ENCODE measurements at places on chromosomes 12 and 14.
A peak's percentile ranks its signal among the peaks of the same experiment; 100 is the strongest.

- DNase-seq: no peak
These were observed 61.9 kb upstream of the IFNG-AS1 start for GRCh38 chr12:67927324-67927723.

- peak; percentile 66 for DNase-seq
These were observed 8.5 kb upstream of the LTBP2 start for GRCh38 chr14:74620497-74620921.

DNA sequence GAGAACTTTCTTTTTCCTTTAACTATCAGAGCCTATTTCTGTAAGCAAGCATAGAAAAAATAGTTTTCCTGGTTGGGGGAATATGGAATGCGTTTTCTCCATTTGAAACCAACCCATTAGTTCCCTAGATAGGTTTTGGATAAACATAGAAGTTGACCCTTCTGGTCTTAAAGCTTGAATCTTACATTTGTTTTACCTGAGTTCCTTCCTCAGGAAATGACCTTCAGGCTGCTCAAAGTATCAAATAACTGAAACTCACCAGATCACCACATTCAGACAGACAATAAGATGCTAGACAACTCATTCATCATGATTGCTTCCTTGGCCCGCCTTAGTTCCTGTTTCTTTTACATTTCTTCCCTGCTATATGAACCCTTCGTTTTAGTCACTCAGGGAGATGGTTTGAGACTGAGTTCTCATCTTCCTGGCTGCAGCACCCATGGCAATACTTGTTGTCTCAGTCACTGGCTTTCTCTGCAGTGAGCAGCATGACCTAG is 52.2 kb downstream of the LRP6 start:
- no peak for DNase-seq

- no peak for DNase-seq
These were observed 57.2 kb downstream of the RIC8B start for GRCh38 chr12:106831699-106832098.

DNA sequence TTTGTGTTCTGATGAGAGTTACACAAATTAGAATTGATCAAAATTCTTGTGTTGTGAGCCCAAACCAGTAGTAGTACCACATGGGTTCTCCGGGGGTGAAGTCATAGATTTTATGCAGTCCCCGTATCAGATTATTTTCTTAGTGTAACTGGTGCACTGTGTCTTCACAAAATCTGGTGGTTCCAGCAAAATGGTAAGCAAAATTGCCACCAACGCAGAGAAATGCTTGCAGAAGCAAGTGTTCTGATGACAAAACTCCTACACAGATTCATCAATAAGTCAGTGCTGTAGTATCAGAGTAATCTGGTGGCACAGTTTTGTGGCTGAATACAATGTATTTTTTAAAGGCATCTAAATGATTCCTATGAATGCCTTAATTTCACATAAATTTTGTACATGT is 1.3 kb upstream of the CACNA2D4 start:
- DNase-seq: no peak

GRCh38 chr12:55626154-55626553 is 10.5 kb upstream of the OR10P1 start:
- DNase-seq: no peak

- no peak for DNase-seq
These were observed 90.1 kb downstream of the TNFAIP2 start for GRCh38 chr14:103213331-103213730.

DNA sequence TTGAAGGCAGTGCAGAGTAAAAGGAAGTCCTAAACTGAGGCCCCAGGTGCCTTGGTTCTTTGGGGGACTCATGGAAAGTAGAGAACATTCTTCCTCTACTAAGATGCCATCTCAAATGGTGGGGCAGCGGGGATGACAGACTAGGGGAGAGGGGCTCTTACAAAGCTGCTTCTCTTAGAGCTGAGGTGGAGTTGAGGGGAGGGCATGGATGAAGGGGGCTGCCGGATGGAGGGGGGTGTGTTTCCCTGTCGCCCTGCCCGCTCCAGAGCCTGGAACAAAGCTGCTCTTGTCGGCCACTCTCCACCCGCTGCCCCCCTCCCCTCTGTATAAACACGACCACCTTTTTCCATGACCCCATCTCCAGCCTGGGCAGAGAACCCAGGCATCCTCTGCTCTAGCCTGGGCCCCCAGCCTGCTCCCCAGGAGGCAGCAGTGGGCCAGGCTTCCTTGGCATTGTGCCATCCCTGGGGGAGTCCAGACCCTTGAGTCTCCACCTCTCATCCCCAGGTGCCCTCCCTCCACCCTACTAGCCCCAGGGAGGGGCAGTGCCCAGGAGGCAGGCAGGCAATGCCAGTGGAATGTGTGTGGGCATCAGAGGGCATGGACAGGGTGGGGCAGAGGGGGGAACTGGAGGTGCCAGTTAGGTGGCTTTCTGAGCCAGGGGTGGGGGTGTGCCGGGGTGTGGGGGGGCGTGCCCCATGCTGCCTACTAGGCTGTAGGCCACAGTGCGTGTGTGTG is 1.7 kb downstream of the RARG start:
- DNase-seq: no peak

GRCh38 chr14:18688346-18688745 is 87.4 kb downstream of the OR11H12 start:
- DNase-seq: no peak

GRCh38 chr12:68867606-68868005 is 59.6 kb downstream of the MDM2 start:
- DNase-seq: no peak

GRCh38 chr14:96997269-96997668 is 200.1 kb downstream of the VRK1 start:
- no peak for DNase-seq

DNA sequence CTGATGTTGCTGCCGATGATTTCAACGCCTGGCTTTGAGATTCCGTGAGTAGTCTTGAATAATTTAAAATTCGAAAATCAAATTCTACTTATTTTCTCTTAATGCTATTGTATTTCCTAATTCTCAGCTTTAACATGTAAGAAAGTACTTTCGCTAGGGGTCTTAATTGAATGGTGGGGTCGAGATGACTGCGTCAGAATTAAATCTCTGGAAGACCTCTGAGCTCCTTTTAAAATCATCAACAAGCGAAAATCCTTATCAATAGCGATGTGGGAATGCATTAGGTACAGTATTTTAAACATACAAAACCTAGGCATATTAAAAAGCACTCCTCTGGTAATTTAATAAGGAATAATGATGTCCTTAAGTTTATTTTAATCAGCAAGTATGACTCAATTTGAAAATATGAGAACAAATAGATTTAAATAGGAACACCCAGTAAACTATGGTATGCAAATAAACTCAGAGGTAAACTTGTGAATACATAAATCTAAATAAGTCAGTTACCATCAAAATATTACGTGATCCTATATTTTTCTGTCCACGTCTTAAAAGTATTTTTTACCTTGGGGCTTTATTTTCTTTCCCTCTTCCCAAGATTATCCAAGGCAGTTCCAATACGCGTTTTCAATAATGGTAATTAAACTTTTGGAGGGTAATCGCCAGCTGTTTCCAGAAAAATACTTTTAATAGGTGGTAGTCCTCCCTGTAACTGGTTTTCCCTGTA is 1.4 kb downstream of the FOXA1 start:
- DNase-seq: no peak

DNA sequence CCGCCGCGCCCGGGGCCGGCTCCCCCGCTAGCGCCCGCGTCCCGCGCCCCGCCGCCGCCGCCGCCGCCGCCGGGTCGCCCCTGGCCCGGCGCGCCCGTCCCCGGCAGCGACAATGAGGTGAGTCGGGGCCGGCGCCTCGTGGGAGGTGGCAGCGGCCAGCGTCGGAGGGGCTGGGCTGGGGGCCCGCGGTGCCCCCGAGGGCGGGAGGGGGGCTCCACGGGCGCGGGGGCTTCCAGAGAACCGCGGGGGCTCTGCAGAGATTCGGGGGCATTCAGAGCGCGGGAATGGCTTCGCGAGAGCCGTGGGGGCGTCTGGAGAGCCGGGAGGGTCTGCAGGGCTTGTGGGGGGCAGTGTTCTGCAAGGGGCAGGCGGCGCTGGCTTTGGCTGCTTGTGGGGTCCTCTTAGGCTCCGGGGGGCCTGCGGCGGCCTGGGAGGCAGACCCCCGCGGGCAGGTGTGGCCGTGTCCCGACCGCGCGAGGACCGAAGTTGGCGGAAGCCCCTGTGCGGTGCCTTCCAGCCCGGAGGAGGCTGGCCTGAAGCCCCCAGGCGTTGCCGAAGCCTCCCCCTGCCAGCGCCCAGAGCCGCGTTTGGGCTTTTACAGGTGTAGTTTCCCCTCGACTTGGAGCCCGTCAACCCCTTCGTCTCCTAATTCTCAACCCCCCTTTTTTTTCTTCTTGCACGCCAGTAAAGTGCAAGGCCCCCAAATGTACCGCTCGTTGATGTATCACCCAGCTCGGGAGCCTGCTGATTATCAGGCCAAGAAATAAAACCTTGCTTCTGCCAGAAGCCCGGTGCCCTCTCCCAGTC is 93.1 kb upstream of the EVL start:
- DNase-seq: peak; percentile 20

DNA sequence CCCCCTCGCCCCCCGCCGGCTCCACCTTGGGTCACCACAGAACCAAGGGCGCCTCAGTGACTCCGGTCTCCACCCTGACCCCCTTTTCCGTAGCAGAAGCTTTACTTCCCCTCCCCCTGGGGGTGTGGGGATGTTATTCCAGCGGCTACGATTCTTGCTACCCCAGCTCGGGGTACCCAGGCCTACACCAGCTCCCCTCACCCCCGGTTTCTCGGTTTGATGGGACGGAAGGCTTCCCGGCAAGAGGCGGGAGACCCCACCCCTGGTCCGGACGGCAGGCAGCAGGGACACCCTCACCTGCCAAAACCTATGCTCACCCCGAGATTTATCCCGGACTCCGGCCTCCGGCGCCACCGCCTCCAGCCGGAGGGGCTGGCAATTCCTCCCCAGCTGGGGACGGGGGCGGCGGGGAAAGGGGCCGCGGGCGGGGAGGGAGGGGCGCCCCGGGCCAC is 619 bp downstream of the RAB15 start:
- DNase-seq: no peak

GRCh38 chr12:108573317-108573716 is 10.9 kb downstream of the ISCU start:
- peak; percentile 83 for DNase-seq

DNA sequence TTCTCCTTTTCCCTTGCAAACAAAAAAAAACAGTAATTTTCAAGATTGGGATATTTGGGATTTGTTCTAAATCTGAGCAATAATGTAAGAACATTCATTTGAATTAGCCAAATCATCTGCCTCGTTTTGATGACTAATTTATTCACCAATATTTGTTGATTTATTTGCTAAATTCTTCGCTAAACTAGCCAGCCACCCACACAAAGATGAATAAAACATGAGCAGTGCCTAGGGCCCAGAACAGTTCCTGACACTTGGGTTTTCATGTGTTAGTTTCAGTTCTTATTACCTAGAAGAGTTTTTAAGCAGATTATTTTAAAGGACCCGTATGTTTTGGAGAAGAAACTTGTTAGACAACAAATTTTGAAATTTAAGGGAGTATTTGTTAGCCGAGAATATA is 1.4 kb downstream of the ETNK1 start:
- DNase-seq: peak; percentile 54

- DNase-seq: no peak
These were observed 196.9 kb upstream of the ALG10 start for GRCh38 chr12:33825442-33825841.

GRCh38 chr12:39620659-39621658 is 1.4 kb upstream of the ABCD2 start:
- peak; percentile 78 for DNase-seq

DNA sequence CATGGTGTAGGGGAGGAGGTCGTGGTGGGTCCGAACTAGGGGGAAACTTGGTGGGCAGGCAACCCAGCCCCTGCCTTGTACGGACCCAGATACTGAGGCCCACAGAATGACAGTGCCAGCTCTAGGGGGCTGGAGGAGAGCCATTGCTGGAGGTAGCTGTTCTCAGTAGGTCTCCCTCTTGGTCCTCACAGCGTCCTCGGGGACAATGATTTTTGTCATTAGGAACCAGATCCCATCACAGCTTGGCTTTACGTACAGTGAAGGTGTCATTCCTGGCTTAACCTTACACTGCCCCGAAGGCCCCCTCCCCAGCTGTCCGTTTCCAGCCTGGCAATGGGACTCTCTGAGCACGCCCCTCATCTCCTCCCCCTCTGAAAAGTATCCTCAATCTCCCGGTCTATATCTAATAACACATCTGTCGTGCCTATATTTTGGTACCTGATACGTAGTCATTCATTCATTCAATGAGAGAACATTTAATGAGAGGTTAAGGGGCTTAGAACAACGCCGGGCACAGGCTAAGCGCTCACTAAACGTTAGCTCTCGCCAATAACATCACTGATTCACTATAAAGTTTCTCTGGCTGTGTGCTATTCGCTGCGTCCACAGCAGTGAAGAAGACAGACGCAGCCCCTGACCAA is 597 bp upstream of the DYNC1H1 start:
- DNase-seq: no peak

GRCh38 chr14:93059260-93059659 is 56.5 kb downstream of the ITPK1 start:
- DNase-seq: no peak

DNA sequence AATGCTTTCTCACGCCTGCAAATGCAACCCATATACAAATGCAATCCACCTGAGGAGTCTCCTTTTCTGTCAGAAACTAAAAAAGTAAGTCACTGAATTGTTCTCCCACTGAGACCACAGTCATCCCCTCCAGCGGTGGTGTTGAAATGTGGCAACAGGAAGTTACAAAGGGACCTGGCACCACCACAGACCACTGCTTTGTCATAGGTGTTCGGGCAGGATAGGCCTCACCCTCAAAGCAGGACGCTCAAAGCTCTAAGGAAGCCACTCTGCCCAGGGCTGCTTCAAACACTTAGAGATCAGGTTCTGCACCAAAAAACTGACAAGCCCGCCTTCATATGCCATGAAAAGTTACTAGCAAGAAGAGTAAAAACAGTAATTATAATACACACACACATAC is 11.3 kb downstream of the PHLDA1 start:
- peak; percentile 95 for DNase-seq

GRCh38 chr12:51077930-51078329 is 5.5 kb downstream of the CSRNP2 start:
- no peak for DNase-seq

GRCh38 chr12:132886529-132887477 is 602 bp downstream of the CHFR start:
- DNase-seq: peak; percentile 24

GRCh38 chr14:65332141-65332871 is 80.2 kb upstream of the FUT8 start:
- DNase-seq: no peak

GRCh38 chr12:104276273-104277131 is 27.0 kb upstream of the EID3 start:
- no peak for DNase-seq
